Right renal pelvis (tissue), 4 donors: ENCODE measurements at places on chromosomes 6 and 20. TPM values are rescaled to one million over a fixed set of nuclear protein-coding genes. Genes with fewer than 3 reads are reported as not detected.

The PNPLA1 gene
- 2.6 TPM for polyA plus RNA-seq

The LY6G6F gene
- polyA plus RNA-seq: 0.33 TPM

The GABRR2 gene
- polyA plus RNA-seq: 1.6 TPM

The HLA-DMA gene
- polyA plus RNA-seq: 17.2 TPM

The MDFI gene
- 48.1 TPM for polyA plus RNA-seq

The SLC22A2 gene
- polyA plus RNA-seq: 11.3 TPM

The GGT7 gene
- polyA plus RNA-seq: 21.6 TPM

The KLHDC3 gene
- 100 TPM for polyA plus RNA-seq

The RIPPLY2 gene
- polyA plus RNA-seq: not detected

The ALDH8A1 gene
- 35.1 TPM for polyA plus RNA-seq

The TTLL9 gene
- 3.2 TPM for polyA plus RNA-seq

The MMP24 gene
- 1.8 TPM for polyA plus RNA-seq

The CNBD2 gene
- polyA plus RNA-seq: 0.64 TPM

The CRIP3 gene
- 2.2 TPM for polyA plus RNA-seq

The GINS1 gene
- polyA plus RNA-seq: 17.2 TPM
